Fibroblast of upper back skin (primary cell): ENCODE measurements at places on chromosomes 3 and 15.

DNA sequence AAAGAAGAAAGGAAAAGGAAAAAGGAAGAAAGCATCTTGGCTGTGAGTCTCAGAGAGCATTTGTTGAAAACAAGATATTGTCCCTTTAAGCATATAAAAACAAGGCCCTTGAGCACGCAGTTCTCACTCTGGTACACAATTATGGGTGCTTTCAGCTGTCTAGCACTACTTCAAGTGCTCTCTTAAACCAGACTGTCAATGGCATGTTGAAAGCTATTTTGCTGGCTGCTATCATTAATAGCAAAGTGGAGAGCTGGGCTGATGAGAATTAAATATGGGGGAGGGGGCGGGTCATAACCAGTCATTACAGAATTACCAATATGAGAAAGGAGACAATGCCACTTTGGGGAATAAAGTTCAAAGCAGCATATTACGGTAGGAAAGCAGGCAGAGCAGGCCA lies 9.3 kb downstream of the TLE3 start:
- DNase-seq = no peak

DNA sequence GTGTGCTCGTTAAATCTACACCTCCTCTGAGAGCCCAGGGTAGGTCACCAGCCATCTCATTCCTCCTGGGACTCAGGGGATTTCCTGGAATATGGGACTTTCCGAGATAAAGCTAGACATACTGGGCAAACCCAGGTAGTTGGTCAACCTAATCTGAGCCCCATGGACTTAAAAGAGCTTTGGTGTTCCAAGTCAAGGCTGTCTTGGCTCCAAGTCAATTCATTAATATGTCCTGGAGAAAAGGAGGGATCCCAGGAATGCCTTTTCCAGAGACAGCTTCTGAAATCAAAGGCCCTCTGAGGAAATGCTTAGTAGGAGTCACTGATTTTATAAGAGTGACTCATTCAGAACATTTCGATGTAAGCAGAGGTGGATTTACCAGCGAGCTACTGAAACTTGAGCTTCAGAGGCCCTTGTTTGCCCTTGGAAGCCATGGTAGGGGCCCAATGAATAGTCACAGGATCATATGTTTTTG lies 137.3 kb upstream of the UBE2E1 start:
- DNase-seq = peak; percentile 94

DNA sequence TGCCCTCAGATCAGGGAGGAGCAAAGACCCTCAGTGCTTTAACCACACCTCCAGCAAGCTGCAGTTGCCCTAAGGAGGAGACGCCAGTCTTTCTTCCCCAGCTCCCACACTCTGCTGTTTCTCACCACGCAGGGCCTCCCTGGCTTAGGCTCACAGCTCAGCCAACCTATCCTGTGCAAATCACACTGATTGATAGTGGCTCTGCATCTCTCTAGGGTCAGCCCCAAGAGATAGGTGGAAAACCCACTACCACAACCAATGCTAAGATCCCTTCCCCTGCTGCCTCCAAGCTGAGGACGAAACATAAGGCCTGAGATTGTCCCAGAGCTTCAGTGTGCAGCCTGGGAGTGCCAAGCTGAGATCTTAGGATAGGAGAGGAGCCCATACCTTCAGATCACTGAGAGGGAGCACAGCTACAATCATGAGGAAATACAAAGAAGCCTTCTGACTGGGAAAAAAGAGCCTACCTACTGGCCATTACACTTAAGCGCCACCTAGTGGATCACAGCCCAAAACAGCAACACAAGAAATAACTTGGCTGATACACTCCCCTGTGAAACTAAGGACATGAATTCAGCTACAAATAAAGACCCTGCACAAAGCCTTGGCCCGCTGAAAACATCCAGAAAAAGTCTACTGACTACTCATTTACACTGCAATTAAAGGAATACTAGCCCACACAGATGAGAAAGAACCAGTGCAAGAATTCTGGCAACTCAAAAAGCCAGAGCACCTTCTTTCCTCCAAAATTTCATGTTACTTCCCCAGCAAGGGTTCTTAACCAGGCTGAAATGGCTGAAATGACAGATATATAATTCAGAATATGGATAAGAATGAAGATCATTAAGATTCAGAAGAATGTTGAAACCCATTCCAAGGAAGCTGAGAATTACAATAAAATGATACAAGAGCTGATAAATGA lies 271.5 kb upstream of the DCBLD2 start:
- peak; percentile 83 for DNase-seq

DNA sequence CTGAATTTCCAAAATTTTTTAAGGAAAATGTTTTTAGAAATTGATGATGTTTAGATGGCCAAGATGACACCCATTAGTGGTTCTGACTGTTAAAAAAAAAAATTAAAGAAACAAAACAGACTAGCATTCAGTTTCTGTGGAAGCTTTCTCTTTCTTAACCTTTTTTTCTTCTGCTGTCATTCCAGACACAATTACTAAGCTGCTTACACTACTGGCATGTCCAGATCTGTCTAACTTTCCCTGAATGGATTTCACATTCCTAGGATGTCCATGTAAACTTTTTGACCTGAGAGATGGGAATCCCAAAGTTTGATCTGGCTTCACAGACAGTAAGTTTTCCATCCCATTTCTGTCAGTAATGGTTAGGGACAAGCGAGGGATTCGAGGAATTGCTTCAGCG lies 10.3 kb upstream of the MTMR10 start:
- no peak for DNase-seq

- DNase-seq = peak; percentile 76
These were observed 6.4 kb downstream of the C3orf52 start for GRCh38 chr3:112092496-112093179.

- DNase-seq = no peak
These were observed 196.3 kb upstream of the ALCAM start for GRCh38 chr3:105170423-105170822.

DNA sequence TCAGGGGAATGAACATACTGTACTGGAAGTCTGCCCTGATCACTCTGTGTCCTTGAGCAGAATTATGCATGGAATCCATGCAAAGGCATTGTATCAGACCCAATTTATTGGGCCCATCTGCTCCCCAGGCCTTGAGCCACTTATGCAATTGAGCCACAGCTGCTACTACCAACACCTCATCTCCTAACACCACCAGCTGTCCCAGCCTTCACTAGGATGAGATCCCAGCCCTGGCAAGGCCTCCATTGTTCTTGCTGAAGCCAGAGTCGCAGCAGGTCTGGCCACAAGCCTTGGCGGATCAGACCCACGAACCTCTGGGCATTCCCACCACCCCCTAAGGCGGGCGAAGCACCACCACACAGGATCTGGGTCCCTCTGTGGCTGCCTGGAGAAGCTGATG lies 9.2 kb upstream of the NME9 start:
- no peak for DNase-seq

- peak; percentile 77 for DNase-seq
These were observed at the start of gene TM4SF1 for GRCh38 chr3:149377408-149378364. Gene TM4SF1 (minus strand): TSS chr3:149377649. CDS start chr3:149377547, 102 bp downstream.

DNA sequence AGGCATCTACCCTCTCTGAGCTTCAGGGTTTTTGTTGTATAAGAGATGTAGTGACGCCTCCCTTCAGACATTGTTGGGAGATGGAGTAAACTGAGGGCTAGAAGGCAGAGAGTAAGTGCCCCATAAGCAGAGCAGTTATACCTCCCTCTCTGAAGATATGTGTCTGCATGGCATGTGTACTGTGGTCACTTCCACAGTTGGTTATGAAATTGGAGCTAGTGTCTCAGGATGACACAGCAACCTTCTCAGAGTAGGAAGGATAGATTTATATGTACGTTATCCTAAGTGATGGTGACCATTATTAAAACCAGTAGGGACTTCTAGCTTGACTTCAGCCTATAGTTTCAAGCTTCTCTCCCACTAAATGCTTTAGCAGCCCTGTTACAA lies 17.9 kb downstream of the PXK start:
- no peak for DNase-seq

DNA sequence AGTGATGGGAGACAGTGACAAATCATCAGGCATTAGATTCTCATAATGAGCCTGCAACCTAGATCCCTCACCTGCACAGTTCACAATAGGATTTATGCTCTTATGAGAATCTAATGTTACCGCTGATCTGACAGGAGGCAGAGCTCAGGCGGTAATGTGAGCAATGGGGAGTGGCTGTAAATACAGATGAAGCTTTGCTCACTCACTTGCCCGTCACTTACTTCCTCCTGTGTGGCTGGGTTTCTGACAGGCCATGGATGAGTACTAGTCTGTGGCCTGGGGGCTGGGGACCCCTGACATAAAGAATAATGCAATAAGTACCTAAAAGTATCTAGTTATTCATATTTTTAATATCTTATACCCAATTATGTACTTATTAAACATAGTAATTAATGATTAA lies 15.6 kb downstream of the IQCB1 start:
- DNase-seq = no peak

DNA sequence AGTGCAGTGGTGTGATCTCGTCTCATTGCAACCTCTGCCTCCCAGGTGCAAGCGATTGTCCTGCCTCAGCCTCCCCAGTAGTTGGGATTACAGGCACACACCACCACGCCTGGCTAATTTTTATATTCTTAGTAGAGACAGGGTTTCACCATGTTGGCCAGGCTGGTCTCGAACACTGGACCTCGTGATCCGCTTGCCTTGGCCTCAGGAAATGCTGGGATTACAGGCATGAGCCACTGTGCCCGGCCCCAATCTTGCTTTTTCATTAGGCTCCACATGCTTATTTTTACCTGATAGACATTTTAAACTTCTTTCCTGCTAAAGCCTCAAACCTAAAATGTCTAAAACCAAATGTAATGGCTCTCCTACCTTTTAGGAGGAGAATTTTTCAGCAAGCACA lies 817.0 kb upstream of the NECTIN3 start:
- DNase-seq = no peak

DNA sequence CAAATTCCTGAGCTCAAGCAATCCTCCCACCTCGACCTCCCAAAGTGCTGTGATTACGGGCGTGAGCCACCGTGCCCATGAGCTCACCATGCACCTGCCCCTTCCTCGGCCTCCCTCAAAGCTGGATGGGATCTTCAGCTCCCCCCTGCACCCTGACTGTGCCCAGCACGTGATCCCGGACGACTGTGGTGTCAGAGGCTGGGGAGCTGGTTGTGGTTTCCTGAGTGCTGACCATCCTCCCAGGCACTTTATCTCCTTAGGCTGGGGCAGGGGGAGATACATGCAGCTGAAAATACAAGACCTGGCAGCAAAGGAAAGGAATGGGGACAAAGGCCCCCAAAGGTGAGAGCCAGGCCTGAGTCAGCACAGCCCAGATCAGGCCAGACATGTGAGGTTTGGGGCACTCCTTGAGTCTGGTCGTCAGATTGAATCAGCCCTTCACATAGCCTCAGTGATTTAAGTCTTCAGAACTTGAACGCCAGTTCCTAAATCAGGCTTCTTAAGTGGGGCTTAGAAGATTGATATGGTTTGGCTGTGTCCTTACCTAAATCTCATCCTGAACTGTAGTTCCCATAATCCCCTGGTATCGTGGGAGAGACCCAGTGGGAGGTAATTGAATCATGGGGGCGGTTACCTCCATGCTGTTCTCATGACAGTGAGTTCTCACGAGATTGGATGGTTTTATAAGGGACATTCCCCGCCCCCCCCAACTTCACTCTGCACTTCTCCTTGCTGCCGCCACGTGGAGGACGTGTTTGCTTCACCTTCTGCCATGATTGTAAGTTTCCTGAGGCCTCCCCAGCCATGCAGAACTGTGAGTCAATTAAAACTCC lies 35.8 kb downstream of the PRKCD start:
- DNase-seq = peak; percentile 78

GRCh38 chr15:36940636-36941260 lies 159.6 kb downstream of the MEIS2 start:
- no peak for DNase-seq

- DNase-seq = no peak
These were observed 19.9 kb upstream of the COLQ start for GRCh38 chr3:15541371-15541770.

- no peak for DNase-seq
These were observed 178.6 kb upstream of the SMAD3 start for GRCh38 chr15:66886686-66887273.

- no peak for DNase-seq
These were observed 252.7 kb downstream of the TJP1 start for GRCh38 chr15:29569533-29570092.

DNA sequence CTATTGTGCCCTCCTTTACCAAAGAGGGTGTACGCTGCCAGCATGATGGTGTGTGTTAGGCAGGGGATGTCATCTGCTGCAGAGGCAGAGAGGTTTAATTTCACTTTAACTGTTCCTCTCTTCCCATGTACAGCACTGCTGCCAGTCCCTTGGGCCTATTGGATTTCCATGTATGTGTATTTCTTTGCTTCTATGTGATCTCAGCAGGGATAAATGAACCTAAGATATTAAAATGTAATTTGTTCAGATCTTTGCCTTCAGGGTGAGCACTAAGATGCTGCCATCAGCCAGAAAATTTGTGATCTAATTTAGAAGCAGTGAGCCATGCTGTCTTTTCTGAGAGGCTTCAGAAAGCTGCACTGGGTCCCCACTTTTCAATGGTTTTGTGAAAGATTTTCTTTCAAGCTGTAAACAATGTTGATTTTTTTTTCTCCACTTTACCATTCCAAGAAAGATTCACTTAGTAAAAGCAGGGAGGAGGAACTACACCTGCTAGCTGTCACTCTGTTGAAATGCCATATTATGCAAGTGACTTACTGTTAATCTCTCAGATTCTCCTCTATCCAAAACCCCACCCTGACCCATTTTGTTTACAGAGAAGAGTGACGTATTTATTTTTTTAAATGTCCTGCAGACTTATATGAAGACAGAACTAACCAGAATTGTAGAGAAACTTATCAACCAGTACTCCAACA lies 261.9 kb downstream of the TBL1XR1 start:
- no peak for DNase-seq

DNA sequence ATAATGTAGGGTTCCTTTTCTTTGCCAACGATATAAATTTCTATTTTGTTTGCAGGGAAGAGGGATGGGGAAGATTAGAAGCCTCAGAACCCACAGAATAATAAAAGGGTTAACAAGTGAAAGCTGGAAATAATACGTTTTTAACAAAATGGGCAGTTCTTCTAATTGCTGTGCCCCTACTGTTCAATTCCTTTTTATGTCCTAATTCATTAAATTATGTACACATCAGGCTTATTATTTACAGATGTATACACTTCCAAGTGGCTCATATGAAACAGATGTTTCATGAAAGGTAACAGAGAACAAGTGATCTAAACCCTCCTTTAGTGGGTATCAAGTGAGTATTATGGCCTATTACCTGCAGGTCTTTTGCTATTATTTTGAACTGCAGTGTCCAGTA lies 16.2 kb downstream of the RARB start:
- DNase-seq = no peak

DNA sequence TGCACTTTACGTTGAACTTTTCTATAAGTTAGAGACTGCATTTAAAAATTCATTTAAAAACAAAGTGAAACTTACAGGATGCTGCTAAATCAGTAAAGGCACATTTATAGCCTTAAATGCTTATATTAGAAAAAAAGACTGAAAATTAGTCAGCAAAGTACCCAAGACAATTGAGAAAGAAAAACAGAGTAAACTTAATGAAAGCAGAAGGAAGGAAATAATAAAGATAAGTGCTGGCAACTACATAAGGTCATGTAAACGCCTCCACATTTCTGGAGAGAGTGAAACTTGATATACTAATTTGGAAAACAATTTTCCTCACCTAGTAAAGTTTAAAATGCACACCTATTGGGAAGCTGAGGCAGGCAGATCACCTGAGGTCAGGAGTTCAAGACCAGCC lies 58.2 kb upstream of the ACAN start:
- no peak for DNase-seq
